ENCODE measurements at places on chromosomes 16 and 17.

DNA sequence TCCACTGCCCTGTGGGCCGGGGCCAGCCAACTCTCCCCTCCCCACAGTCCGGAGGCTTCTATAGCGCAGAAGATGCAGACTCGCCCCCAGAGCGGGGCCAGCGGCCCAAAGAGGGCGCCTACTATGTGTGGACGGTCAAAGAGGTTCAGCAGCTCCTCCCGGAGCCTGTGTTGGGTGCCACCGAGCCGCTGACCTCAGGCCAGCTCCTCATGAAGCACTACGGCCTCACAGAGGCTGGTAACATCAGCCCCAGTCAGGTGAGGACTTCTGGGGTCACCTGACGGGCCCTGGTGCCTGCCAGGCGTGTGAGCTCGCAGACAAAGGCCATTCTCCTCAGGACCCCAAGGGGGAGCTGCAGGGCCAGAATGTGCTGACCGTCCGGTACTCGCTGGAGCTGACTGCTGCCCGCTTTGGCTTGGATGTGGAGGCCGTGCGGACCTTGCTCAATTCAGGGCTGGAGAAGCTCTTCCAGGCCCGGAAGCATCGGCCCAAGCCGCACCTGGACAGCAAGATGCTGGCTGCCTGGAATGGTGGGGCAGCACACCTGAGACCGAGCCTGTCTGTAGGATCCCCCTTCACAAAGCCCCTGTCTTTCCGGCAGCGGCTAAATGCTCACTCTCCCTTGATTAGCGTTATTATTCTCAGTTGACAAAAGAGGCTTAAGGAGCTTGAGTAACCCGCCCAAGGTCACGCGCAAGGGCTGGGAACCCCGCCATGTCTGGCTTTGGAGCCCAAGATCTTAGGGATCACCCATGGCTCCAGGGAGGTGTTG lies 3.9 kb downstream of the SPATA20 start:
- DNase-seq, result no peak

- no peak for DNase-seq
Observed at GRCh38 chr17:70208825-70209555, 39.7 kb downstream of the KCNJ2 start.

- no peak for DNase-seq
Observed at GRCh38 chr16:82874271-82874670, 247.5 kb downstream of the CDH13 start.

DNA sequence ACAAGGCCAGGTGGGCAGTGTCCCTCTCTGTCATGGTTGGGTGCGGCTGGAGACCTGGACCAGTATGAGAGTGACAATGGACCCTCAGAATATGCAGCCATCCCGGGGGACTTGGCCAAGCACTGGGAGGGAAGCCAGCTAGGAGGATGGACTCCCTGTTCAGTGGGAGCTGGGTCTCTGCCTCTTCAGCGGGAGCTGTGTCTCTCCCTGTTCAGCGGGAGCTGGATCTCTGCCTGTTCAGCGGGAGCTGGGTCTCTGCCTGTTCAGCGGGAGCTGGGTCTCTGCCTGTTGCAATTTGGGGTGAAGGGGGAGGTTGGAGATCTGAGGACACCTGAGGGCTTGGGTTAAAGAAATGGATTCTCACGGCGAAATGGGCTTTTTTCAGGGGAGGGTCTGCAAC lies 3.8 kb upstream of the PRSS33 start:
- DNase-seq, result no peak

DNA sequence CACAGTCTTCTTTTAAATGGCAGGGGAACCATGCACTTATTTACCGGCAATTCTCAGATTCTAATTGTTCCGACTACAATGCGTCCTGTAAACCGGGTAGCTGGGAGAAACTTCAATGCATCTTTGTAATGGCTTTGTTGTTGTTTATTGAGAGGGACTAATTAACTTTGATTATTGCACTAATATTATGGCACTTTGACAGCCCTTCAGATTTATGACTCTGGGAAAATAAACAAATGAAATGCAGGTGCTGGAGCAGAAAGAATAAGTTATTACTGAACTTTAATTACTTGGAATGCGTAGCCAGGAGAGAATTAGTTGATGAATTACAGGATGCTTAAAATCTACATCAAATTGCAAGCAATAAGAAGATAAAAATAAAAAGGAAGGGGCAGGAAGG lies 77.0 kb downstream of the WWOX start:
- DNase-seq, result no peak

GRCh38 chr16:50651835-50652438 lies 29.2 kb downstream of the SNX20 start:
- DNase-seq, result no peak

DNA sequence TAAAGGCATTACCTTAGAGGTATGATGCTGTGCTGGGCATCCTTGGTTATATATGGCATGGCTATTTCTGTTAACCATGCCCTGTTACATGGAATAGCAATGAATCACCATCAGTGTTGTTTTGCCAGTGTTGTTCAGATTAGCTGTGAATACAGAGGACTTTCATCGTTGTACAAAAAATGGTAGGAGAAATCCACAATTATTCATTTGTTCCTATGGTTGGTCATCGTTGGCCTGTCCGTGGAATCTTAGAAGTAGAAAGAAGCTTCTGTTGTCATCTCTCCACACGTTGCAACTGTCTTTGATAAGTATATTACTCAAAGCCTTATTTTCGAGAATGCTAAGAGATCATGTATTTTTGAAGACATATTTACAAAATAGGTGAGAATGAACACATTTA lies 114.3 kb upstream of the CACNG5 start:
- DNase-seq, result no peak

GRCh38 chr17:81309859-81310839 lies 15.0 kb upstream of the SLC38A10 start:
- DNase-seq, result no peak

GRCh38 chr16:11384956-11385586 lies 39.8 kb downstream of the RMI2 start:
- no peak for DNase-seq
